ENCODE measurements at places on chromosomes 2 and 18. TPM values are rescaled to one million over a fixed set of nuclear protein-coding genes. Genes with fewer than 3 reads are reported as not detected.
A peak's percentile ranks its signal among the peaks of the same experiment; 100 is the strongest.

DNA sequence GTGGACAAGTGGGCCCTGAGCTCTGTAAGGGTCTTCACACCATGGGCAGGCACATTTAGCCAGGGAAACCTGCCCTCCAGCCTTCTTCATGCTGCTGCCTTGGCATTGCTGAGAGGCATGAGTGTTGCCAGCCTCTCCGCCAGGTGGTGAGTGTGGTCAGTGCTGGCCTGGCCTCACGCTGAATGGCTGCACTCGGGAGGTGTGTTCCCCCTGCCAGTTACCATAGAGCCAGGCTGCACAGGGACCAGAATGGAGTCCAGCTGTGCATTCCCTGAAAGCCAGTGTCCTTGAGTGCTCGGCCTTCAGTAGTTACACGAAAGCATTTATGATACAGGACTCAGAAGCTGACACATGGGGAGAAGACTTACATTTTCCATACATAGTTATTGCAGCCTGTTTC is 139.7 kb downstream of the ATP9B start:
- peak; percentile 48 for DNase-seq

DNA sequence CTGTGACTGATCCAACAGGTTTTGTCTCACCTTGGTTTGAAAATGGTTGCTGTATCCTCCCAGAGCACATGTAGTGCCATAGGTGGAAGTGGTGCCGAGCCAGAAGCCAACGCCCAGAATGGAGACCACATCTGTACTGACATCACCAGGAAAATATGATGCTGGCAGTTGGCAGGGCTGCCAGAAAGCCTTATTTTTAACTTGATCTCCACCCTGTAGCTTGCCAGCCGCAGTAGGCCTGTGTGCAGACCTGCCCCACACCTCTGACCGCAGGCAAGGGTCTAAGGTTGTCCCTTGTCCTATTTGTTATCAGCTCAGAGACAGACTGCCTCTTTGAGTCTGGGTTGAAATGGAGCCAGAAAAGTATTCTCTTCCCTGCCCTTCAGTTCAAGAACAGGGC is 123.5 kb upstream of the EML6 start:
- peak; percentile 70 for DNase-seq

DNA sequence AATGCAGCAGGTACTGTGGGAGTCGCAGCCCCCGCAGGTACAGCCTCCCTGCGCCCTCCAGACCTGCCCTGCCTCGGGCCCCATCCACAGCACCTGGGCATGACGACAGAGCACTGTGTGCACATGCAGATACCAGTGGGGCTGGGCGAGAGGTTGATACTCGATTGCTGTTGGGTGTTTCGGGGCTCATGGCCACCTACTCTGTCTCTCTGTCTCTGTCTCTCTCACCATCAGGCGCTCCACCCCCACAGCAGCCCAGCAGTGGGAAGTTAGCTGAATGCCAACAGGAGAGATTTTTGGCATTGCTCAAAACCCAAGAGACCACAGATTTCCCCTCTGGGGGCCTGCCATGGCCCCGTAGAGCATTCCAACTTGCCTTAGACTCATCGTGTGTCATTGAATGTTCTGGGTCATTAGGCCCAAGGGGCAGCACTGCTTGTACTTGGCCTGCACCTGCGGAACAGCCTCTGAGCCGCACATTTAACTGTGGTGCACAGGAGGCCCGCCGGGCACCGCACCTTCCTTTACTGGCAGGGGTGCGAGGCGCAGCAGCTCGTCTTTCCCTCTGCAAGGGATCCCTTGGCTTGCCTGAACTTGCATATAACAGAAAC is 18.8 kb downstream of the KCNIP3 start:
- DNase-seq, result no peak

- no peak for DNase-seq
Measured at GRCh38 chr2:131104487-131105155, 515 bp upstream of the PLEKHB2 start.

DNA sequence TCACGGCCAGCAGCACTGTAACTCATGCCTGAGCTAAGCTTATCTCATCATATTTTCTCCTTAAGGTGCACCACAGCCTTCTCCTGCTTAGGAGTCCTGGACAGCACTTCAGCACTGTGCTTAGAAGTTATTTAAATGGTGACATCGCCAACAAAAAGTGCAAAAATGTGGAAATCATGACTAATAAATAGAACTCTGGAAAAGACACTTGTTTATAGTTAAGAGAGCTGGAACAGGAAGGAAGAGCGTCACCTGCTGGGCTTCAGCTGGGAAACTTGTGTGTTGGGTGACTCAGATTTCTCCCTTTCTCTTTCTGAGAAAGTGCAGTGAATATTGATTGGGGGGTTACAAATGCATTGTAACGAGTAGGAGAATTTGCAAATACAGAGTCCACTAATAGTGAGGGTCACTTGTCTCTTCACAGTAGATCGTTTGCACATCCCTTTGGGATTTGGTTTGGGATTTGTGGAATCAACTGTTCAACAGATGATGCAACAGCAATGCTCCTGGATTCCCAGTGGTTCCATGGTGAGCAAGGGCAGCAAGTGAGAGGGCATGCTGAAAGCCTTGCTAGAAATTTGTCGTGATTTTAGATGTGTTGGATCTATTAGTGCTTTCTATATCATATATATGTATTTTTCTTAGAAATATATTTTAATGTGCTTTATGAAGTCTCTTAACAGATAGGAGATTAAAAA is 84.2 kb downstream of the DOK6 start:
- DNase-seq, result no peak

GRCh38 chr2:120499784-120500495 is 154.0 kb downstream of the INHBB start:
- no peak for DNase-seq

- DNase-seq, result no peak
Measured at GRCh38 chr2:54964271-54964670, 86.0 kb downstream of the RTN4 start.

- no peak for DNase-seq
Measured at GRCh38 chr18:43855376-43855775, 578.1 kb upstream of the SYT4 start.

GRCh38 chr2:202140522-202141252 is 67.6 kb downstream of the KIAA2012 start:
- DNase-seq, result no peak

- no peak for DNase-seq
Measured at GRCh38 chr2:39156107-39156506, 35.3 kb upstream of the SOS1 start.

DNA sequence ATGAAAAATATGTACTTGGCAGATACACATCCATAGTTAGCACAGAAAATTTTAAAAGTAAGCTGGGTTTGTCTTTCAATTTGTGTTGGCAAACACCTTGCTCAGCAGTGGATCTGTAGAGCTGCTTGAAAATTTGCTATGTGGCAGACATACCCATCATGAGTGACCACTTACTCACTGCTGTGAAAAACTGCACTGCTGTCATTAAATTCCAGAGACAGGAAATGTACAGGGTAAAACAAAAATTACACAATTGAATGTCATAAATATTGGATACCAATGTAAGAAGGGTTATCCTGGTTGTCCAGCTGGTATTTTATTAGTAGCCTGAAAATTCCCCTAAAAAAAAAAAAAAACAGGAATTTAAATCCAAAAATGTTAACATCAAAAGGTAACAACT is 24.5 kb downstream of the NIF3L1 start:
- DNase-seq, result no peak

GRCh38 chr18:57976230-57976773 is 67.7 kb upstream of the NEDD4L start:
- DNase-seq, result no peak

DNA sequence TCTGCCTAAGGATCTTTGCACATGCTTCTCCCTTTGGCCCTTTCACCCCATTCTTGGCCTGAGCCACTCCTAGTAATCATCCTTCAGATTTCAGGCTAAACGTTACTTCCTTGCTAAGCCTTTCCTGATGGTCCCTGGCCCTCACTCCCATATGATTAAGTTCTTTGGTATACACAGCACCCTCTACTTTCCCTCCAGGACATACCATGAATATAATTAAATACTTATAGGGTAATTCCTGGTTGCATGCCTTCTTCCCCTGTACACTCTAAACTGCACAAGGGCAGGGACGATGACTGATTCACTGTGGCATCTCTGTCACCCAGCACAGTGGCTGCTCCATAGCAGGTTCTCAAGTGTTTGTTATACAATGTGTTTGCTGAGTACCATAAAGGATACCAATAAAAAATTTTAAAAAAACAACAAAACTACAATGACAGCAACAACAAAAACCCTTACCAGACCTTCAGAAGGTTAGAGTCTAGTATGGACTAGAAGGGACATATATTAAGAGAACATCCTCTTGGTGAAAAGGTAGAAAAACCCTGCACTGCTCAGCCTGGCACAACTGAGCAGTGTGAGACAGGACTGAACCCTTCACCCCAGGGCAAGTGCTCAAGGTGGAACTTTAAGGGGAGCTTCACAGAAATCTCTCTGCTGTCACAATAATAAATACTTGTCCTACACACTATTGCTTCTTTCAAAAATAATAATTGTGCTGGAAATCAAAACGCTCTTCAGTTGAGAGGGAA is 76.2 kb downstream of the AAK1 start:
- DNase-seq, result no peak

GRCh38 chr2:181646415-181646987 is 10.4 kb downstream of the CERKL start:
- DNase-seq, result no peak

DNA sequence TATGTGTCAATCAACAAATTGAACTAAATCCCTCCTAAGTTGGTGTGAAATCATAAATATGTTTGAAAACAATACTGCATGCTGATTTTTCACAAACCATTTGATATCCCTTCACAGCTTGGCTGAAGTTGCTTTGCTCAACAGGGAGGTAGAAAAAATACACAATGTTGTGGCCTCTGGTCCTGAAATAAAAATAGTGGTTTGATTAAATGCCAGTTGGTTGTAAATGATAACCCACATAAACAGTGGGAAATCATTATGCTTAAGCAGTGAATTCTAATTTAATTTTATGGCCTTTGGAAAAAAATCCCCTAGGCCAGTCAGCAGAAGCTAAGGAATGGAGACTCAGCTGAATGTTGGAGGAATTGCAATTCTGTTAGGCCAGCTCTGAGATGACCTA is 359.4 kb upstream of the CWC22 start:
- DNase-seq, result no peak

DNA sequence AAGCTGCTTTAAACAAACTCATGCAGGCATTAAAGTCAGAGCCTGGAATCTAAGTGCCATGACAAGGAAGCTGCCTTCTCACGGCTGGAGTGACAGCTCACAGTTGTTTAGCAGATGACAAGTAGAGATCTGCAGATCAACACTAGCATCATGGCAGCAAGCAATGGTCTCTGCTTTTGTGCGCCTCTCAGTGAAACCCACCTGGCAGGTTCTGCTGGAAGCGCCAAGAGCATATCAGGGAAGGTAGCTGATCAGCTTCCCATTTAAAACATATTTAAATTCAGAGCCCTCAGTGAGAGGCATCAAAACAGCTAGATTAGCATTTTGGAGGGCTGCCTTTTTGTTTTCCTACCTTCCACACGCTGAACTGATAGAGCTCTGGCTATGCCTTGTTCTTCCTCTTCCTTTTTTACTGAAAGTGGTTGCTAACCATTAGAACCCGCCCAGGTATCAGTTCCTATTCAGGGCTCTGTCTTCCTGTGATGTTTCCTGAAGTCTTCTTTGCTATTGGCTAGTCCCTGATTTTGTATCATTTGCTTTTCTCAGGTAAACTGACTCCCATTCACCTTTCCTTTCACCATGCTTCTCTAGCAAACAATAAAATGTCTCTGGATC is 70.8 kb downstream of the TMEM200C start:
- no peak for DNase-seq

GRCh38 chr2:85599468-85600234 is 2.8 kb downstream of the TMEM150A start:
- DNase-seq, result no peak

DNA sequence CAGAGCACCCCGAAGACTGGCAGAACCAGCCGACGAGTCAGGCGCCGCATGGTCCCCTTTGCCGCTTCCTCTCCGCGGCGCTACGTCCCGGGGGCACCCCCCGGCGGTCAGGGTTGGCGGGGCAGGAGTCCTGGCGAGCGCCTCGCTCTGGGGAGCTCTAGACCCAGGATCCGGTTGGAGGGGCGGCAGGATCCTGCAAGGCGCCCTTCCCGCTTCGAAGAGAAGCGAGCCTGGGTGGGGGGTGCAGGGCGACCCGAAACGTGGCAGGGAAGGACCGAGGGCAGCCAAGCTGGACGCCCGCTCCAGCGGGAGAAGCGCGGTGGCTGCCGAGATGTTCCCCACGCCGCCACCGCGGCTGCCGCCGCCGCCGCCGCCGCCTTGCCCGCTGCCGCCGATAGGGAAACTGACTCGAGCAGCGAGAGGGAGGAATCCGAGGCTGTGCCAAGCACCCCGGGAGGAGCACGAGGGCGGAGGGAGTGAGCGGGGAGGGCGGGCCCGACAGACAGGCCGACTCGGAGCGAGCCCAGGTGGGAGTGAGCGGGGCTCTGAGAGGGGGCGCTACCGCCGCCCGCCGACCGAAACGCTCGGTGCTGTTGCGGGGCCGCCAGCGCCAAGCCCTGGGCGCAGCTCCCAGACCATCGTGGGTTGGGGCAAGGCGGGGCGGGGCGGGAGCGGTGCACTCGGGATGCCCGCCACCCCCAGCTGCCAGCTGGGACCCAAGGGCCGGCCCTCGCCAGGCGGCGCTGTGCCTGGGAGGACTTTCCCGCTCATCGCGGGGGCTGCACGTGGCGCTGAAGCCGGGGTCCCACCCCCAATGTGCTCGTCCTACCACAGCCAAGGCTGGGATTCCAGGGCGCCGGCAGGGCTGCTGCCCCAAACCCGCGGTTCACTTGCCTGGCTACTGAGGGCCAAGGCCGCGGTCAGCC is at the start of gene GALNT14:
GALNT14 (minus strand) TSS at position 404 of the 926 bp plus-strand sequence; CDS start at position 50, 354 bp downstream.
- DNase-seq, result peak; percentile 44

GRCh38 chr2:117984208-117984607 is 29.7 kb downstream of the CCDC93 start:
- DNase-seq, result no peak

Gene CFAP53
- total RNA-seq, result 0.16 TPM

Gene ADRA2B
- total RNA-seq, result 2.9 TPM

Gene CCDC148
- total RNA-seq, result 0.30 TPM

Gene TXNDC2
- not detected for total RNA-seq

Gene IL1A
- total RNA-seq, result not detected

Gene ACMSD
- total RNA-seq, result not detected

Gene CRYBA2
- total RNA-seq, result not detected

Gene MAP2
- 6.2 TPM for total RNA-seq

Gene REG1B
- not detected for total RNA-seq

Gene SP5
- total RNA-seq, result 0.44 TPM

Measured in left ventricle myocardium inferior (tissue), 1 donor.